ENCODE measurements at places on chromosomes 4 and X.
A peak's percentile ranks its signal among the peaks of the same experiment; 100 is the strongest.

GRCh38 chrX:50700921-50701320 lies 113.1 kb downstream of the SHROOM4 start:
- DNase-seq = no peak

- no peak for DNase-seq
These were observed 18.4 kb downstream of the CPEB2 start for GRCh38 chr4:15020502-15021286.

DNA sequence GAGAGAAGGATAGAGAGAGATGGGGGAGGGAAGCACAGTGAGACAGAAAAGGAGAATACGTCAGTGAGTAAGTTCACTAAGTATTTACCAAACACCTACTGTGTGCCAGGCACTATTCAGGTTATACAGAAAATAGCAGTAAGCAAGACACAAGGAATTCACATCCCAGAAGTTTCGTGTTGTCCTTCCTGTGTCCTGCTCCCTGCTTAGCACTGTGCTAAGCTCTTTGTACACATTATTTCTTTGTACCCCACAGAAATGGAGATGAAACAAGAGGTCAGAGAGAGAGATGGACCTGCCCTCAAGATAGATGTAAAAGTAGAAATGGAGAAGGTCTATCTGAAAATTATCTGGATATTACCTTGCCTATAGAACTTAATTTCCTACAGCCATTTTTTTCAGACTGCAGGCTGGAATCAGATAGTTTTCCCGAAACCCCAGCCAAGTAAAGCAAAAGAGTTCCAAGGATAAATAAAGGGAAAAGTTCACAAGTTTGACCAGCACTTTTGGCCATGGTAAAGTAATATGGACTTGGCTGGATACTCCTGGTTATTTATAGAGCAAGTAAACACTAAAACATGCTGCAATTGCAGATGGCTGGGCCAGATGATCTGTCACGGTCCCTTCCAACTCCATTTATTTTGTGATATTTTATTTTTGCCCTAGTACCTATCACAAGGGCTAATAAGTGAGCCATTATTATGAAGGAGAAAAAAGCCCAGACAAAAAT lies 353.7 kb upstream of the SLC7A11 start:
- no peak for DNase-seq

- DNase-seq = no peak
These were observed 66.5 kb upstream of the HMX1 start for GRCh38 chr4:8938137-8938536.

DNA sequence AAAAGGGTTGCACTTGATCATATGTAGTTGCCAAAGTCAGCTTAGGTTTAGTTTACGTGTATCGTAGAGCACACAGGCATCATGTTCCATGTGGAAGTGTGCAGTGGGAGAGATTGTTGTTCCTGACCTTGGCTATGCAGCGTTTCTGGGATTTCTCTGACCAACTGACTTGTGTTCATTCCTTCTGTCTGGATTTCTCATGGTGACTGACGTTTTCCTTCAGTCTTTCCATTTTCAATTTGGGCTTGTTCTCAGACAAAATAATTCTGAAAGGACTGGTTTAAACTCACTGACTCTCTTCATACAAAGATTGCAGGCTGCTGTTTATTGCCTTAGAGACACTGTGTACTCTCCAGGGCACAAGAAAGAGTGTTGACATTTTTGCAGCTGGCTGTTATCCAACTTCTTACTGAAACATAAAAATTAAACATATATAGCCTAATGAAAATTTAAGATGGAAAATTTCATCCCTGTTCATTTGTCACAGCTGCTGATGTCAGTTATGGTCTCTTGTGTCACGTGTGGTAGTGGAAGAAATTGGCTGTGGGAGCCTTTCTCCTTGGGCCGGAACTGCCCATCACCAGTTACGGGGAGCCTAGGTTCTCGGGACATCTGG lies 95.4 kb downstream of the TNIP2 start:
- DNase-seq = no peak

- no peak for DNase-seq
These were observed 407.9 kb downstream of the HNRNPD start for GRCh38 chr4:81965911-81966310.

DNA sequence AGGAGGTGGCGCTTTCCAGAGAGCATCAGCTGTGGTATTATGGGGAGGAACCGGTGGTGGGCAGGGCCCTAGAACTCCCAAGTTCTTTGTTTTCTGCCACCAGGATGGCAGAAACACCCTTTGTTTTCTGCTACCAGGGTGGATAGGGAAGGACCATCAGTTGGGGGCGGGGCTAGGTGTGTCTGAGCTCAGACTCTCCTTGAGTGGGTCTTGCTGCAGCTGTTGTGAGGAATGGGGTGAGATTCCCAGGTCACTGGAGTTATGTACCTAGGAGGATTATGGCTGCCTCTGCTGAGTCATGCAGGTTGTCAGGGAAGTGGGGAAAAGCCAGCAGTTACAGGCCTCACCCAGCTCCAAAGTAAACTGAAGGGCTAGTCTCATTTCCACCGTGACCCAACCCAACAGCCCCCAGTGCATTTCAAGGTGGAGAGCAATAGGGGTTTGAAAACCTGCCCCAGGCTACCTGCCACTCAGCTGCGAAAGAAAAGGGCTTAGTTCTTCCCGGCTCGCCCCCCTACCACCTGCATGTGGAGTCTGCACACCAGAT lies 167.8 kb upstream of the FAM241A start:
- no peak for DNase-seq

DNA sequence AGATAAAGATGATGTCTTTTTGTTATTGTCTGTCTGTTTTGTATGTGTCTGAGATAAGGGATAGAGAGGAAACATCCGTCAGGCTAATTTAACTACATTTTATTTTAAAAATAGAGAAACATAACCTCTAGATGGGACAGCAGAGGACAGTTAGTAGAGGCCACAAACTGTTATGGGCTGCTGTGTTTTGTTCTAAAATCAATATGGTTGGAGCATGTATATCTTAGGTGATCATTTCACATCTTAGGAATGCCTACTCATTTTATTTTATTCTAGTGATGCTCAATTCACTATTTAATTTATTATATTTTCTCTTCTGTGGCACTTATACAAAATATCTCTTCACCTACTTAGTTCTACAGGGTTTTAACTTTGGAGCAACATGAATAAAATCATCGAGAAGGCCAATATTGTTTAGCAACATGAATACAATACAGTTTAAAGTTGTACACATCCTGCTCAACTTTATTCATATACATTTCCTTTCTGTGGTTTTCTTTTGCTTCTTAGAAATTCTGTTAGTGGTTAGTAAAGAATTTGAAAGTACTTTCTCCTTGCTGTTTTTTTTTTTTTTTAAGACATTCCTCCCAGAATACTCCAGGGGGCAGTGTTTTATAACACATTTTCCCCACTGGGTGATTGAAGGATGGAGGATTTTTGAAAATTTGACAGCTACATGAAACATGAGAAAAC lies 392.9 kb downstream of the UNC5C start:
- DNase-seq = no peak

GRCh38 chr4:42359711-42360110 lies 37.6 kb upstream of the SHISA3 start:
- DNase-seq = no peak

GRCh38 chr4:173696011-173696410 lies 166.0 kb upstream of the HAND2 start:
- no peak for DNase-seq

- no peak for DNase-seq
These were observed 1366.3 kb downstream of the STIM2 start for GRCh38 chr4:28226962-28227361.

GRCh38 chr4:76764251-76764650 lies 133.7 kb downstream of the SOWAHB start:
- no peak for DNase-seq

GRCh38 chr4:152437561-152437960 lies 98.3 kb downstream of the FBXW7 start:
- no peak for DNase-seq

DNA sequence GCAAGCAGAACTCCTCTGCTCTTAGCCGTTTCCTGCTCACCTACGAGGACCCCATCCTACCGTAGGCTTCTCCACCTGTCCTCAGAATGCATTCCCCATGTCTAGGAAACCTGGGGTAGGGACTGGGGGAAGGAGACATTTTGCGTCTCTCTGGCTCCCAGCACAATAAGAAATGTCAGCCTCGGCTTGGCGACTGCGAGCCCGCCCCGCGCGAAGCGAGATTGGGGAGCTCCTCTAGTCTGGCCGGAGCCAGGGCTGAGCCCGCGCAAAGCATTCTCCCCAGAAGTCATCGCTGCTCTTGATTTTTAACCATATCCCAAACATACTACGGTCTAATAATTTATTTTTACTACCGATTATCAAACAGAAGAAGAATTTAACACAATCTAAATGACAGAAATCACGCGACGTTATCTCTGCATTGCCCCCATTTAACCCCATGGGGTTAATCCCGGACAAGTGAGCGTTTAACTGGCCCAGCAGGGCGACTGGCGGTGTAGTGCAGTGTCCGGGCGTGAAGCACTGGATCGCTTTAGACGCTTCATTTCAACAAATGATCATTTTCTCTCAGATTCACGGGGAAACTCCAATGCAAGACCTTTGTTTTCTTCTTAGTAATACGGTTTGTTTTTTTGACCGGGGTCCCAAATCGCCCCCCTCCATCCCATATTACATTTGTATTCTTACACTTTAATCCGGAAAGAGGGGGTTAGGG lies 8.0 kb upstream of the PITX2 start:
- DNase-seq = no peak

DNA sequence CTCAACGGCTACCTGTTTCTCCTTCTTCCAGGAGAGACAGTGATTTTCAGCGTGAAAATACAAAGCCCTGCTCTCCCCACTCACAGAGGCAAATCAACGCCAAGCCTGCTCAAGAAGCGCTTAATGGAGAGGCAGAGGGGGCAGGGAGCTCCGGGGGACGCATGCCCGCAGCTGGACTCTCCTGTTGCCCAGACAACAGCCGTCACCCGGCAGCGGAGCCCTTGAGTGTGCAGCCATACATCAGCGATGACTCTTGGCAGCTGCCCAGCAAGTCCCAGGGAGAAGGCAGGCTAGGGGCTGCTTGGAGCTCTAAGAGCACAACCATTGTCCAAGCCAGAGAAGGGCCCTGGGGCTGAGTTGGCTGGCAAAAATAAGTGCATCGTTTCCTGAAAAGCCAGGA lies 71.0 kb upstream of the AFAP1 start:
- DNase-seq = peak; percentile 89

DNA sequence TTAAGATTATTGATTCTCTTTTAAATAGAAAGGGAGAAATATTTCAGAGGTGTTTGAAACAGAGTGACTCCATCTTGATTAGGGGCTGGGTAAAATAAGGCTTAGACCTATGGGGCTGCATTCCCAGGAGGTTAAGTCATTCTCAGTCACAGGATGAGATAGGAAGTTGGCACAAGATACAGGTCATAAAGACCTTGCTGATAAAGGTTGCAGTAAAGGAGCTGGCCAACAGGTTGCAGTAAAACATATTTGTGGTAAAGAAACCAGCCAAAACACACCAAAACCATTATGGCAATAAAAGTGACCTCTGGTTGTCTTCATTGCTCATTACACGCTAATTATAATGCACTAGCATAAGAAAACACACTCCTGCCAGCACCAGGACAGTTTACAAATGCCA lies 165.0 kb downstream of the SPIN4 start:
- no peak for DNase-seq

- DNase-seq = no peak
These were observed 285.6 kb downstream of the SHOX start for GRCh38 chrX:916230-916599.

GRCh38 chr4:56733352-56733751 lies 52.3 kb upstream of the HOPX start:
- no peak for DNase-seq

GRCh38 chrX:151975228-151975593 lies 735 bp upstream of the GABRE start:
- no peak for DNase-seq

GRCh38 chrX:39654952-39655351 lies 442.8 kb downstream of the BCOR start:
- no peak for DNase-seq

DNA sequence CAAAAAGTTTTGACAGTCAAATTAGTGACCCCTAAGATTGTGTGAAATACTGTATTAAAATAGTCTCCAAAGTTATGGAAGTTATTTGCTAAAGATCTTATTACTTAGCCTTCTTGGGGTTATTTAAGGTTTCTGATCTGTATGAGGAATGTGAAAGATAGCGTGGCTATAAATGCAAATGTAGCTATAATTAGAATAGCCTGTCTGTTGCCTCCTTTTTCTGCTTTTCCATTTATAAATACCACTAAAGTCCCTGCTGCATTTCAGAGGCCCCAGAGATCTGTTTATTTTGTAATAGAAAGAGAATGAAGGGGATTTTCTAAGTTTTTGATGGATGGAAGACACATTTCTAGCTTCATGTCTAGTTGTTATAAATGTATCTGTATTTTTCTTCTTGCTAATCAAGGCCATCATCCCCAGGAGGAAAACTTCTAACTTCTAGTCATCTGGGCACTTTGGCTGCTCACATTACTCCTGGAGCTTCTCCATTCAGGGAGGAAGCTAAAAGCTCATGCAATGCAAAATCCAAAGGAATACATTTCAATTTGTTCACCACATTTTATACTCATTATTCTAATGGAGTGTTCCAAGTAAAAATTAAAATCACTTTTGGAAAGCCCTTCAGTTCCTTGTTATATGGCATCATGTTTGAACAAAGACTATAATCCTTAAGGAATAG lies 73.9 kb downstream of the INTS12 start:
- no peak for DNase-seq

GRCh38 chr4:55439023-55439422 lies 43.3 kb downstream of the TMEM165 start:
- DNase-seq = no peak

DNA sequence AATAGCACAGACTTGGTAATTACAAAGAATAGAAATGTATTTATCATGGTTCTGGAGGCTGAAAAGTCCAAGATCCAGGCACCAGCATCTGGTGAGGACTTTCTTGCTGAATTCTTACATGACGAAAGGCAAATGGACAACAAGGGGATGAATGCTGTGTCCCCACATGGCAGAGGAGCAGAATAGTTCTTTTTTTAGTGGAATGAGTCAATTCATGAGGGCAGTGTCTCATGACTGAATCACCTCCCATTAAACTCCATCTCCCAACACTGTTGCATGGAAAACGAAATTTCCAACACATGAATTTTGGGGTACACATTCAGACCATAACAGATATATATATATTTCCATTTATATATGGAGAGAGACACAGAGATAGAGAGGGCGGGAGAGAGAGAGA lies 628.3 kb downstream of the TRIML1 start:
- DNase-seq = no peak

DNA sequence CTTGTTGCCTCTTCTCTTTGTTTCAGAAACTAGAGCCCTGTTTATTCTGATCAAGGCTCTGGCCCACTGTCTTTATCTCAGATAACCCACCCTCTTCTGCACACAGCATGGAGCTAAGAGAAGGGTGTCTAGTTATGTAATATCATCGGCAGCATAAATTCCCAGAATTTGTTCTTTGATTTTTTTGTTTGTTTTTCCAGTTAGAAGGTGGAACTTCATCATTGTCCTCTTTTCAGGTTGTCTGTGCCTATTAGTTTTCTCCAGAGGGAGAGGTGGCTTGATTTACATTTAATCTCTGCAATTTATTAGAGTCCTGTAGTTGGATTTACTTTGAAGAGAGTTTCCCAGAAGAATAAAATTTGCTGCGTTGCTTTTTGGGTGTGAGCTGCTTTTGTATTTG lies 15.2 kb upstream of the F11 start:
- no peak for DNase-seq

GRCh38 chr4:184409502-184409901 lies 64.8 kb downstream of the IRF2 start:
- no peak for DNase-seq

All from SHP77 (cell line).